HFF-Myc (cell line): ENCODE measurements at places on chromosomes 5 and 9.

GRCh38 chr5:174446988-174447387 lies 277.4 kb upstream of the MSX2 start:
- no peak for DNase-seq

GRCh38 chr5:91865915-91866314 lies 482.8 kb upstream of the ARRDC3 start:
- no peak for DNase-seq

- no peak for DNase-seq
Observed at GRCh38 chr9:105194234-105194633, 50.2 kb upstream of the SLC44A1 start.

DNA sequence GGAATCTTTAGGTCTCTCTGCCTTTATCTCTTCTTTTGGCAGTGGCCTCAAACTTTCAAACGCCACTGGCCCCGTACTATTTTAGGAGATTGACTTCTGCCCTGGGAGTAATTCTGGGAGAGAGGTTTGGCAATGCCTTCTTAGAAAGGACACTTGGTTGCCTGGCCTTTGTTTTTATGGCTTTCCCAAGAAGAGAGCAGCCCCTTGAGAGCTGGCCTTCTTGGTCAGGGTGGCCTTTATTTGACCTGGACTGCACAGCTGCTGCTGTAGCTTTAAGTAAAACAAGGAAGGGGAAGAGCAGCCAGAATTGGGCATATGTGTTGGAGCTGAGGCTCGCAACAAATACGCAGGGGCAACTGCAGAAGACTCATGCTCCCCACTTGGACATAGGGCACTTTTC lies 60.8 kb downstream of the PTPN3 start:
- no peak for DNase-seq

DNA sequence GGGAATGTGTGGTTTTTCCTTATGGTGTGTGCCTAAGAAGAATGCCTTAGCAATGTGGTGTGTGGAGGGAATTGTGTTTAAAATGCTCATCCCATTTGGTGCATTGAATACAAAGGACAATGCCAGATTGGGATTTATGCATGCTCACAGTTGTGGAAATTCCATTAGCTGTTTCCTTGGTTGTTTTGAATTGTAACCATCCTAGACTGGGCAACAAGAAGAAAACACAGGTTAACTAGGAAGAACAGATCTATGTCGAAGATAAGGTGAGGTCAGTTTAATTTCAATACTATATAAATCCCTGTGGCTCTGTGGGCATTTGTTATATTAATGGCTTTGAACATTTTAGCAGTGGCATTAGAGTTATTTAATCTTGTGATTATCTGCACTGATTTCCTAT lies 266.8 kb downstream of the MAT2B start:
- DNase-seq: no peak

DNA sequence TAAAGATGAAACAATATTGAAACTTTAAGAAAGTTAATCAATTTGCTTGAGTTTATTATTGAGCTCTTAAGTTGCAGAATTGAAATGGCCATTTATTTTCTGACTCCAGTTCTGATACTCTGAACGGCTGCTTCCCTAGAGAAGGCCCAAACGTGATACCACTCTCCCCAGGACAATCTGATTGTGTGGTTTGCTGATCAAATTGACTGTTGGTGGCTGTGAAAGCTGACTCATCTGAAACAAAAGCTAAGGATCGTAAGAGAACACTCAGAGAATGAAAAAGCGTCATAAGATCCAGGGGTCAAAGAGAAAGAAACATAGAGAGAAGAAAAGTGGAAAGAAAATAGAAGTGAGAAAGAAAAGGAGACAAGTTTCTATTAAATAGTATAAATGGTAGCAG lies 147.2 kb downstream of the IZUMO3 start:
- DNase-seq: no peak

DNA sequence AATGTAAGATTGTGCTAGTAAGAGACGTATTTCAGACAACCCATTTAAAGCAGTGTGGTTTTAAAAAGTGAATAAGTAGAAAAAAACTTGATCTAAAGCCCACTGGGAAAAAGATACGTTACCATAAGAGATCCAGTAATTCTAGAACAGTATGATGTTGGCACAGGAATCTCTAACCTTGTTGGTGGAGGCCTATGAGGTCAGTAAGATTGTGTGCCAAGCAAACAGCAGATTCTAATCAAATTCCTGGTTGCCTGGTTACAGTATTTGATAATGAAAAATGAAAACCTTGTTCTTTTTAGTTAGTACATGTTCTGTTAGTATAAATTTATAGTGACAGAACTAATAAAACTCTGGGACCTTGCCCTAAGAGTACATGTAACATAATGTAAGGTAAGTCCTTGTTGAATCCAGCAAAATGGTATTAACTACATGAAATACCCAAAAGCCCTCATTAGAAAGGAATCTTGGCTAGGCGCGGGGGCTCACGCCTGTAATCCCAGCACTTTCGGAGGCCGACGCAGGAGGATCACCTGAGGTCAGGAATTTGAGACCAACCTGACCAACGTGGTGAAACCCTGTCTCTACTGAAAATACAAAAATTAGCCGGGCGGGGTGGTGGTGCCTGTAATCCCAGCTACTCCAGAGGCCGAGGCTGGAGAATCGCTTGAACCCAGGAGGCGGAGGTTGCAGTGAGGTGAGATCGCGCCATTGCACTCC lies 33.2 kb upstream of the DMXL1 start:
- DNase-seq: no peak

DNA sequence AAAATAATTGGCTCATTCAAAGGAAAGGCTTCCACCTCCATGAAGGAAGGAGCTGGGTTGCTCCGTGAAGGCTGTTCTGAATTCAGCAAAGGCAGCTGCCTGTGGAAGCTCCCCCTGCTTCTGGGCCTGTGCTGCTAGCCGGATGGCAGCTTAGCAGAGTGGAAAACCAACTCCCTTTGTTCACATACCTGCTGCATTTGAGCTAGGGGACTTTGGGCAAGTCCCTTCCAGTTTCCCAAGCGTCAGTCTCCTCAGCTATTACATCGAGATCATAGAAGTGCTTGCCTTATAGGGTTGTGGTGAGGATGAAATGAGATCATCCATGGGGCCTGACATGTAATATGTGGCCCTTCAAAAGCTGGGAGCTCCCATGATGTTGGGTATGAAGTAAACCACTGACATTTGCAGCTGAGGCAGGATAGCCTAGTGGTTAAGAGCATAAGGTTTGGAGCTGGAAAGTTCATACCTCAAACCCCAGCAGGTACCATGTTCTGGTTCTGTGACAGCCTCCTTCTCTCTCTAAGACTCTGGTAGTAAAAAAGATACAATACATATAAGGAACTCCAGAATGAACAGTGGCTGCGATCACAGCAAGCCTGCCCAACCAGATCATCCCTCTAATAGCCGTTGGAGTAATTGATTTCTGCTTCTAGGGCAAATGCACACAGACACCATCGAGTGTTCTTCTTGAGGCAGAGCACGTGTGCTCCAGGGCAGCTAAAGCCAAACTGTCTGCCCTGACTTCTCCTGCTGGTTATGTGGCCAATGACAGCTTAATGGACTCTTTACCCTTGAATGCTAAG lies 11.0 kb upstream of the DENND1A start:
- no peak for DNase-seq

- no peak for DNase-seq
Observed at GRCh38 chr9:18865542-18865941, 167.5 kb downstream of the SAXO1 start.

- DNase-seq: no peak
Observed at GRCh38 chr9:97966493-97966892, 16.6 kb upstream of the ANP32B start.

GRCh38 chr5:66442951-66443445 lies 153.2 kb upstream of the MAST4 start:
- DNase-seq: no peak

DNA sequence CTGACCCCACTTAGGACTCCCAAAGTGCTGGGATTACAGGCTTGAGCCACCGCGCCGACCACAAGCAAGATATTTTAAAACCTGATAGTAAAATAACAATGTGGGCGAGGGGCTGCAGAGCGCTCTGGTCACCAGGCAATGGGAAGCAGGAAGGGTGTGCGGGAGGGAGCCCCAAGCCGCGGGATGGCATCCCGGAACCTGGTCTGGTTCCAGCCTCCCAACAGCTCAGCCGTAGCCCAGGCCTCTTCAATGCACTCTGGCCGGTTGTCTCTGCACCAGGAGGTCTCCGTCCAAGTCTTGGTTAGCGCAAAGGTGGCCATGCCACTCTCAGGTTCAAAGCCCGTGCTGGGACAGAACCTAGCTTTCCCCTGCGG lies 694 bp upstream of the UAP1L1 start:
- no peak for DNase-seq

- no peak for DNase-seq
Observed at GRCh38 chr5:77080905-77081304, 6.2 kb downstream of the ZBED3 start.

GRCh38 chr5:34684281-34684979 lies 28.3 kb downstream of the RAI14 start:
- DNase-seq: no peak

DNA sequence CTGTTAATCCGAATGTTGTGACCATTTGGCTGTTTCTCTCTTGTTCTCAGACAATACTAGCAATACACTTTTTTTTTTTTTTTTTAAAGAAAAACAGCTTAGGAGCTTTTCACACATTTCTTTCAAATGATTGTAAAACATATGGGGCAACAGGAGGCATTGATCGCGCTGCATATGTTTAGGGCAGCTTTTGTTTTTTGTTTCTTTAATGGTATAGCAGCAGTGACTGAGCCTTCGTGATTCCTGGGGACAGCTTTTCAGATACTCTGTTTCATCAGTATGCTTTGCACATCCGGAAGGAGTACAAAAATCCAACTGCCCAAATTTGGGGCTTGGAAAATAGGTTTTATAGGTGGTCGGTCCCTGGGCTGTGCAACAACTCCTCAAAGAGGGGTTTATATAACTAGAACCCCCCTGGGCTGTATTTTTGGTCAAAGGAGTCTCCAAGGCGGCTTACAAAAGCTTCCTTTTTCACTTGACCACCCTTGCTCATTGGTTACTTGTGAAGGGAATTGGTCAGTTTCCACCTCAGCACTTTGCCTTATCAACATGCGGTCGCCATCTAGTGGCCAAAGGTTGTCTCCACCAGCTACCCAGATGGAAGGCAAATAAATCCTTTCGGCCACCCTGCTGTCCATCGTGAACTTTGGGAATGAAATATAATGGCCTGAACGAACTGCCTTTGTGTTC lies 91.8 kb downstream of the PDE6A start:
- DNase-seq: peak; percentile 52

- DNase-seq: no peak
Observed at GRCh38 chr9:97179616-97180015, 127.8 kb upstream of the CCDC180 start.

GRCh38 chr5:116509483-116510244 lies 65.0 kb downstream of the SEMA6A start:
- DNase-seq: no peak

DNA sequence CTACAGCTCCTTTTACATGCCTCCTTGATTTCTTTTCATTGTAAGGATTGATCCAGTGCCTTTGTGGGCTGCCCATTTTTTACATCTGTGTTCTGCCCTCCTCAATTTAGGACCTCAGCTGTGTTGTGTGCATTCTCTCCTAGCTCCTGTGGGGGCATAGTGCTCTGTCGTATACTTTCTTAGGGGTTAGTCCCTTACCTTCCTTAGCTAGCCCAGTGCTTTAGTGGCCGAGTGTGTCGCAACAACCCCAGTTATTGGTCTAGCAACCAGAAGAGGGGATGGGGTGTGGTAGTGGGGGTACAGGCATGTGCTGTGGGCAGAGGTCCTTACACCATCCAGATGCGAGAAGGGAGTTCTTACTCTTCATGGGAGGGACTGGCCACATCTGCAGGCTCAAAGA lies 12.1 kb downstream of the MTRR start:
- DNase-seq: no peak

- no peak for DNase-seq
Observed at GRCh38 chr9:21154018-21154608, 12.3 kb downstream of the IFNA21 start.

GRCh38 chr9:86947146-86948073 lies at the start of gene GAS1:
GAS1 (minus strand) TSS chr9:86947506; CDS start chr9:86946779, 727 bp downstream.
- DNase-seq: peak; percentile 87

DNA sequence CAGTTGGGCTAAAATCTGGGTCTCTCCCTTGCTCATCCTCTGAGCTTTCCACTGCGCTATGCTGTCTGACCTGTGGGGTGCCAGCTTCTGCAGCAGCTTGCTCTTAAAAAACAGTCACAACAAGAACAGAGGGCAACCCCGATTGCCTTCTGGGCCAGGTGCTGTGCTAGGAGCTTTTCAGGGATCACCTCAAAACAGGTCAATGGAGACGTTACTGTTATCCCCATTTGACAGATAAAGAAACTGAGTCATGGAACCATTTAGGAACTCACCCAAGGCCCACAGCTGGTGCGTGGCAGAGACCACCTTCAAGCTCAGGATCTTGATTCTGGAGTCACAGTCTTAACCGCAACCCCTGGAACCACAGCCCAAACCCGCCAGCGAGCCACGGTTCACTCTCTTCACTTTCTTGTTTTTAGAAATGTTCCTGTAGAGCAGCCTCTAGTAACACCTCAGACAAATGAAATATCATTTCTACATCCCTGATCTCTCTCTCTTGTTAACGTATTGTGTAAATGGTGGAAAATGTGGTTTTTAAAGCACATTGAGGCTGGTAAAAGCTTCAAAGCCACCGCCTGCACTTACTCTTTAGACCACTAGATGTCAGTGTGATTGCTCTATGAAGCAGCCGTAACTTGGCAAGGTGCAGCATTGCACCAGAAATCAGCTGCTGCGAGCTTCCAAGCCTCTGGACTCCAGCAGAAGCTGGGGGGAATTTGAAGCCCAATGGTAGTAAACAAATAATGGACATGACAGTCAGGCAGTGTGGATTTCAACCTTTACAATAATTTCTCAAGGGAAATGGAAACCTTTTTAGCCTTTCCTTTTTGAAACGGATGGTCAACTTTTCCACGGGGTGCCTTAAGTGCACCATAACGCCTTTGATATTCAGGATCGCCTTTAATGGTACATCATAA lies 1.7 kb downstream of the FYB1 start:
- peak; percentile 76 for DNase-seq

DNA sequence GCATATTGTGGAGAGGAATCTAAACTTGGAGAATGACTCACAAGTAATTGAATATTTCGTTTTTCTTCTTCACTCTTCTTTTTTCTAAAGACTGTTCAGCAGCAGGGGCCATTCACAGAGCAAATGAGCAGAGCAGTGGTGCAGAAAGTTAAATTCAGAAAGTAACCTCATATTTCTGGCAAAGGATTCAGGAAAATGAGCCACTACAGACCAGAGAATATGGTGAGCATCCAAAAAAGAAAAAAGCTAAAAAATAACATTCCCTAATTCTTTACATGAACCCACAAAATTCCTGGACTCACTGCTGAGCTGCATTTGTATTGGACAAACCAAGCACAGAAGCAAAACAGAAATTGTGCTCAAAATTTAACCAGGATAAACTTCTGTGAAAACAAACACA lies 1486.8 kb upstream of the C9orf72 start:
- no peak for DNase-seq

GRCh38 chr5:135480511-135480910 lies 28.4 kb upstream of the TIFAB start:
- DNase-seq: no peak

- no peak for DNase-seq
Observed at GRCh38 chr9:91158286-91158685, 203.4 kb downstream of the AUH start.

GRCh38 chr5:147464211-147464610 lies 45.7 kb downstream of the DPYSL3 start:
- no peak for DNase-seq
